ENCODE measurements at places on chromosomes 13 and 19.

DNA sequence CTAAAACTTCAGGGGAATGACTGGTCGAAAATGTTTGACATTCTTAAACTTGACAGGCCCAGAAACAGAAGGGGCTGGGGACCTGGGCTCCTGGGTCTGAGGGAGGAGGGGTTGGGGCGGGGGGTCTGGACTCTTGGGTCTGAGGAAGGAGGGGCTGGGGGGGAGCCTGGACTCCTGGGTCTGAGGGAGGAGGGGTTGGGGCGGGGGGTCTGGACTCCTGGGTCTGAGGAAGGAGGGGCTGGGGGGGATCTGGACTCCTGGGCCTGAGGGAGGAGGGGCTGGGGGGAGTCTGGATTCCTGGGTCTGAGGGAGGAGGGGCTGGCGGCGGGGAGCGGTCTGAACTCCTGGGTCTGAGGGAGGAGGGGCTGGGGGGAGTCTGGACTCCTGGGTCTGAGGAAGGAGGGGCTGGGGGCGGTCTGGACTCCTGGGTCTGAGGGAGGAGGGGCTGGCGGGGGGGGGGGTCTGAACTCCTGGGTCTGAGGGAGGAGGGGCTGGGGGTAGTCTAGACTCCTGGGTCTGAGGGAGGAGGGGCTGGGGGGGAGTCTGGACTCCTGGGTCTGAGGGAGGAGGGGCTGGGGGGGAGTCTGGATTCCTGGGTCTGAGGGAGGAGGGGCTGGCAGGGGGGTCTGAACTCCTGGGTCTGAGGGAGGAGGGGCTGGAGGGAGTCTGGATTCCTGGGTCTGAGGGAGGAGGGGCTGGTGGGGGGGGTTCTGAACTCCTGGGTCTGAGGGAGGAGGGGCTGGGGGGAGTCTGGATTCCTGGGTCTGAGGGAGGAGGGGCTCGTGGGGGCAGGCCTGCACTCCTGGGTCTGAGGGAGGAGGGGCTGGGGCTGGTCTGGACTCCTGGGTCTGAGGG is 5.5 kb upstream of the KLK6 start:
- no peak for DNase-seq

- no peak for DNase-seq
These were observed 46.1 kb downstream of the LHFPL6 start for GRCh38 chr13:39556866-39557265.

- DNase-seq, result no peak
These were observed 14.4 kb upstream of the AKAP8 start for GRCh38 chr19:15393963-15394362.

- DNase-seq, result no peak
These were observed 113.4 kb upstream of the UQCRFS1 start for GRCh38 chr19:29326351-29326750.

DNA sequence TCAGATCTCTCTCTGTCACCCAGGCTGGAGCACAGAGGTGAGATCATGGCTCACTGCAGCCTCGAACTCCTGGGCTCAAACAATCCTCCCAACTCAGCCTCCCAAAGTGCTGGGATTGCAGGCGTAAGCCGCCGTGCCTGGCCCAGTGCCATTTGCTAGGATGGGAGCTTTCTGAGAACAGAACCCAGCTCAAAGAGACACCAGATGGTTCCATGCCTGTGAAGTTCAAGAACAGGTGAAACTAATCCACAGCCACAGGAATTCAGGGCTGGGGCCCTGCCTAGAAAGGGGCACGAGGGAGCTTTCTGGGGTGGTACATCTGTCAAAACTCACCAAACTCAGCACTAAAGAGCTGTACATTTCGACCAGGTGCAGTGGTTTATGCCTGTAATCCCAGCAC is 4.2 kb downstream of the SLC7A9 start:
- DNase-seq, result no peak

DNA sequence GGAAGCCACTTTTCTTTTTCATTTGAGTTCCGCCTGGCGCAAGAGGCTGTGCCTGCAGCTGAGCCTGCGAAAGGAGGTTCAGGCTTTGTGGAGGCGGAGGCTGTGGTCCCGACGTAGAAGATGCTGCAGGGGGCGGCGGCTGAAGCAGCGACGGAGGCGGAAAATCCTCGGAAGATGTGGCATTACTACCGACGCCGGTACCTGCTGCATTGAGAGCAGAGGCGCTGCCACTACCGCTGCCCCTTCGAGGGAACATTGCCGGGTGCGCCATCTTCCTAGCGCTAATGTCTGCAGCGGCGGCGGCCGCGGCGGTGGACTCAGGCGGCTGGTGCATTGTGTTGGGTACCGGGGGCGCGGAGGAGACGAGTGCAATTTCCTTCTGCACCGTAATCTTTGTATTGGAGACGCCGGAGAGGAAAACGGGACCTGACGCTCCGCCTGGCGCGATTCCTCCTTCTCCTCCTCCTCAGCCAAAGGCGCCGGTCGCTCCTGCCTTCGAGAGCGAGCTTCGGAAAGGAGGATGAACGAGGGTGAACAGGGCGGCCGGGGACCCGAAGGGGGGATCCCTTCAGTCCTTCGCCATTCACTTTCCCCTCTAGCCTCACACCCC is at the start of gene TSC22D1:
TSS of gene TSC22D1 (minus strand) at position 590 of the 610 bp plus-strand sequence. CDS start at position 334, 256 bp downstream.
- DNase-seq, result peak; percentile 41

DNA sequence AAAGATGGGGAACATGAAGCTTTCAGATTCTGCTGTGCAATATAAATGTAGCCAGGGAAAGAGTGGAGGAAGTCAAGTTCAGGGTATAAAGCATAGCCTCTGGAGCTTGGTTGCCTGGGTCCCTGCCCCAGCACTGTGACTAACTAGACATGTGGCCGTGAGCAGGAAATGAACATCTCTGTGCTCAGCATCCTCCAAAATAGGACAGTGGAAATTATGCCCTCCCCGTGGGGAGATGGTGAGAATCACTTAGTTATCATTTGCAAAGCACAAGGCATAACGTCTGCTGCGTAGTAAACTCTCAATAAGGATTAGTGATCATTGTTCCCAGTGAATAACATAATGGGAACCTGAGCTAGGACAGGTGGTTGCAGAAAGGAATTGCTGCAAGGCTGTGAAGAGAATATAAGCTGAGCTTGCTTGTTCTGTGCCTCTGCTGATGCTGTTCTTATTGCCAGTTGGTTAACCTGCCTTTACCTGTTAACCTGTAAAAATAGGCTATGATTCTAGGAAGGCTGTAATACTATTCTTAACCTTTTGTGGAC is 441.0 kb downstream of the COG6 start:
- no peak for DNase-seq

GRCh38 chr19:16334411-16334810 is 9.8 kb downstream of the KLF2 start:
- DNase-seq, result no peak

- no peak for DNase-seq
These were observed 1.2 kb downstream of the PTPRS start for GRCh38 chr19:5339198-5339949.

DNA sequence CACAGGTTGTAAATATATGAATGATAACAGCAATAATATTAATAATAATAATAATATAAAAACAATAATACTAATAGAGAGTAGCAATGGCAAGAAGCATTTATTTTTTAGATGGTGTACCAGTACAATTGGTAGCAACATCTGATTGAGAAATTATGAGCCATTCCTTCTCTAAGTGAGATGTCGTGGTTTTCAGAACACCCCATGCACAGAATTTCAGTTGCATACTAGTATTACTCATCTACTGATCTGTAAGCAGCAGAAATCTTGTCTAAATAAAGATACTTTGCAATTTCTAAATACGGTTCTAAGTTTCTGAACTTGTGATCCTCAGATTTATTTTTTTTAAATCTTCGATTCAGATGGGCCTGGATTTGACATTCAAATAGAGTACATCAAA is 788.0 kb upstream of the ATXN8OS start:
- no peak for DNase-seq

DNA sequence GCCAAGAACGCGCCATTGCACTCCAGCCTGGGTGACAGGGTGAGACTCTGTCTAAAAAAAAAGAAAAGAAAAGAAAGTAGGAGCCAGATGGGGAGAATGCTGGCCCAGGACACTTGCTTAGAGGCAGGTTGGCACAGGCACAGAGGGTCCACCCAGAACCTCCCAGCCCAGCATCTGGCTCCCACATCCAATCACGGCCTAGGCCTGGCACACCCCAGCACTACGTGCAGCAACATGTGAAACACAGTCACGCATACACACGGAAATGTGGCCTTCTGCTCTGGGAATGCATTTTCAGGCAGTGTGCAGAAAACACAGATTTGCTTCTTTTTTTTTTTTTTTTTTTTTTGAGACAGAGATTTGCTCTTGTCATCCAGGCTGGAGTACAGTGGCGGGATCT is 20.9 kb upstream of the FOSB start:
- no peak for DNase-seq

DNA sequence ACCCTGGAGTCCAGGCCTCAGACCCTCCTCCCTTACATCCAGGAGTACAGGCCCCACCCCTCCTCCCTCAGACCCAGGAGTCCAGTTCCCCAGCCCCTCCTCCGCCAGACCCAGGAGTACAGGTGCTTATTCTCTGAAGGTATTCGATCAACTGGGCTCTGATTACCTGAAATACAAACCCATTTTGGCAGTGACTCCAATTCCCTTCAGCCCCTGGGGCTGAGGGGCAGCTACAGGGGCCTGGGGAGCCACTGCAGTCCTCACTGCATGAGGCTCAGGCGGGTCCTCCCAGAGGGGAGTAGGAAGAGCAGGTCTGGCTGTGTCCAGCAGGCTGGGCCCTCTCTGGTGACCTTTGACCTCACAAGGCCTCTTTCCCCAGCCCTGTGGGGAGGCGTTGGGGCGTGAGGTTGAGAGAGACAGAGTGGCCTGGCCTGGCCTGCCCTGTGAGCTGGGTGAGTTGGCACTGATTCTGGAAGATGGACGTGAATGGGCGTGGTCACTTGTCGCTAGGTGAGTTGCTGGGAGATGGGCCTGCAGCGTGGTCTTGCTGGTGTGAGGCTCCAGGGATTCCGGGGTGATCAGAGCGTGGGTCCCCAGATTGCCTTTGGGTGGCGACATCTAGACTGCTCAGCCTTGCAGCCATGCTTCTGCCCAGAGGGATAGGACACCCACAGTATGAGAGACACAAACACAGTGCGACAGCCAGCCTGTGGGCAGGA is 3.1 kb downstream of the BCAT2 start:
- DNase-seq, result no peak

Measured in stimulated activated naive B cell treated with anti-CD40 and anti-IgM and Interleukin-4, amounts not matched to agents 10 μg/mL and 1 μg/mL and 100 μg/mL, for 72 hours (primary cell).